ENCODE measurements at places on chromosomes 1 and 21.

- no peak for DNase-seq
Measured at GRCh38 chr1:42081475-42081874, 71.7 kb upstream of the GUCA2B start.

DNA sequence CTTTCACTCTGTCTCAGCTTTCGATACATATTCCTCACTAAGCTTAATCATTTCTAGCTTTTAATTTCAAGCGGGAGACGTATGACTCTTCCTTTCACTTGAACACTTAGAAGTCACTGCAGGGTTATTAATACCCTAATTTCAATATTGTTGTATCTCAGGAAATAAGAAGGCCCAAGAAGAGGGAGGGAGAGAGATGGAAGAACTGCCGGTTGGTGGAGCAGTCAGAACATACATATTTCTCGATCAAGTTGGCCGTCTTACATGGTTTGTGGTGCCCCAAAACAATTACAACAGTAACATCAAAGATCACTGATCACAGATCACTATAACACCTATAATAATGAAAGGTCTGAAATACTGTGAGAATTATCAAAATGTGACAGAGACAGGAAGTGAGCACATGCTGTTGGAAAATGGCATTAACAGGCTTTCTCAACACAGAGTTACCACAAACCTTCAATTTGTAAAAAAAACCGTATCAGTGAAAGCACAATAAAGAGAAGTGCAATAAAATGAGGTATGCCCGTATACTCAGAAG lies 145.4 kb upstream of the HP1BP3 start:
- no peak for DNase-seq

- DNase-seq, result no peak
Measured at GRCh38 chr1:209542585-209542984, 40.9 kb upstream of the CAMK1G start.

- peak; percentile 16 for DNase-seq
Measured at GRCh38 chr1:27044613-27045151, 32.0 kb upstream of the TENT5B start.

DNA sequence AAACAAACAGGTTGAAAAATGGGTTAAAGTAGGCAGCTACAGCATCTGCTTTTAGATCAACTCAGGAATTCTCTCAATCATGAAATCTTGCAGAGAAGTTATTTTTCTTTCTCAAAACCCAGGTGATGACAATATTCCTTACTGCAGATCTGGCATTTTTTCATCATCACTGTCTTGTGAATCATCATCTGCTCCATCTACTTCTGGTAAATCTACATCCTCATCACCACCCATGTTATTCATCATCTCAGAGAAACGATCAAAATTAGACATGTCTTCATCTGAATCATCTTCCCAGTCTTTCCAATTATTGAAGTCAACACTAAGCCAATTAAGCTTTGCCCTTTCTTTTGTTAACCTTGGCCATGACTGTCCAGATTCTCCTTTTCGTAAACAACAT lies 21.8 kb downstream of the GBP2 start:
- no peak for DNase-seq

DNA sequence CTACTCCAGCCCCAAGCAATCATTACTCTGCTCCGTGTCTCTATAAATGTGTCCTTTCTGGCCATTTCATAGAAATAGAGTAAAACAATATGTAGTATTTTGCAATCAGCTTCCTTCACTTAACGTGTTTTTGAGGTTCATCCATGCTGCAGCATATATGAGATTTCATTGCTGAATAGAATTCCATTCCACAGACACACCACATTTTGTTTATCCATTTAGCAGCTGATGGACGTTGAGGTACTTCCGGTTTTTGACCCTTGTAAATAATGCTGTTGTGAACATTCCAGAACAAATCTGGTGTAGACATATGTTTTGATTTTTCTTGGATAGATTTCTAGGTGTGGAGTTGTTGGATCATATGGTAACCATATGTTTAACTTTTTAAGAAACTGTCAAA lies 30.7 kb downstream of the ADAM30 start:
- no peak for DNase-seq

GRCh38 chr1:68409426-68409825 lies 40.3 kb downstream of the RPE65 start:
- DNase-seq, result no peak

DNA sequence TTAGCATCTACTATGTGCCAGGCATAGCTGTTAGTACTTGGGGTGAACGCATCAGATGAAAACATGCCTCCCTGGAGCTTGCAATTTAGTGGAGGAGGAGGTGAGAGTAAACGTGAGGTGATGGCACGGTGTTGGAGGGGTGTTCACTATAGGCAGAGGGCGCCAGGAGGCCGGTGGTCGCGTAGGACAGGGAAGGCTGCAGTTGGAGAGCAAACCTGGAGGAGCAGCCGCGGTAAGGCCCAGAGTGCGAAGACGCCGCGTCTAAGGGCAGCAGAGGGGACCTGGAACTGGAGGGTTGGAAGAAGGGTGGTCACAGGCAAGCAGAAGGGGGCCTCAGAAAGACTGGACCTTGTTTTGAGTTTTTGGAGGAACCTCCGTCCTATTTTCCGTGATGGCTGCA lies 30.2 kb upstream of the TRIM17 start:
- no peak for DNase-seq

- no peak for DNase-seq
Measured at GRCh38 chr1:202061055-202061454, 50.7 kb downstream of the ELF3 start.

Measured in NCI-H524 treated with DMSO at 0.1 percent for 48 hours (cell line).